ENCODE measurements at places on chromosomes 11 and 22.

GRCh38 chr22:37177221-37177620 is 10.8 kb downstream of the C1QTNF6 start:
- no peak for DNase-seq

GRCh38 chr11:116234989-116235568 is 537.7 kb downstream of the BUD13 start:
- DNase-seq, result no peak

GRCh38 chr11:123472236-123472935 is 42.3 kb downstream of the GRAMD1B start:
- DNase-seq, result no peak

- no peak for DNase-seq
These were observed 68.7 kb upstream of the GRK2 start for GRCh38 chr11:67197606-67198005.

- no peak for DNase-seq
These were observed 186.5 kb downstream of the SHANK2 start for GRCh38 chr11:71065841-71066240.

DNA sequence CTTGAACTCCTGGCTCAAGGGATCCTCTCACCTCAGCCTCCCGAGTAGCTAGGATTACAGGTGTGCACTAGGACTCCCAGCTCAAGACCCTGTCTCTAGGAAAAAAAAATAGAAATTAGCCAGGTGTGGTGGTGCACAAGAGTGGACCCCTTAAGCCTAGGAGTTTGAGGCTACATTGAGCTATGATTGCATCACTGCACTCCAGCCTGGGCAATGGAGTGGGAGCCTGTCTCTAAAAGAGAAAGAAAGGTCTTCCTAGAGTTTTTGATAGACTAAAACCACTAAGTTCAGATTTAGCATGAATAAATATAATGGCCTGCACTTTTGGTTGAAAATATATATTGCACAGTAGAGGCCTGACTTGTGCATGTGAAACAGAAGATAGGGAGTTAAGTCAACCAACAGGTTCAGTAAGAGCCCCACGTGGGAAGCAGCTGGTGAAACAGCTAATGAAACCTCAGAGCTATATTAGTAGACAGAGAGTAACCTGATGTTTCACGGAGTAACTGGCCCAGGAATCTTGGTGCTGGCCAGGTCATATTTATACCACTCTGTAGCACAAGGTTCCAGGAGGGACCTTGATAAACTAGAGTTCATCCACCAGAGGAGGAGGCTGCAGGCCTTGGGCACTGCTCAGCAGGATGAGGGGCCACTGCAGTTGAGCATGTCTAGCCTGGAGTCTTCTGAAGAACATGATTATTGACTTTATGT is 4.6 kb upstream of the MICAL3 start:
- DNase-seq, result no peak

- no peak for DNase-seq
These were observed 16.4 kb upstream of the OR5AL1 start for GRCh38 chr11:56396047-56396446.

DNA sequence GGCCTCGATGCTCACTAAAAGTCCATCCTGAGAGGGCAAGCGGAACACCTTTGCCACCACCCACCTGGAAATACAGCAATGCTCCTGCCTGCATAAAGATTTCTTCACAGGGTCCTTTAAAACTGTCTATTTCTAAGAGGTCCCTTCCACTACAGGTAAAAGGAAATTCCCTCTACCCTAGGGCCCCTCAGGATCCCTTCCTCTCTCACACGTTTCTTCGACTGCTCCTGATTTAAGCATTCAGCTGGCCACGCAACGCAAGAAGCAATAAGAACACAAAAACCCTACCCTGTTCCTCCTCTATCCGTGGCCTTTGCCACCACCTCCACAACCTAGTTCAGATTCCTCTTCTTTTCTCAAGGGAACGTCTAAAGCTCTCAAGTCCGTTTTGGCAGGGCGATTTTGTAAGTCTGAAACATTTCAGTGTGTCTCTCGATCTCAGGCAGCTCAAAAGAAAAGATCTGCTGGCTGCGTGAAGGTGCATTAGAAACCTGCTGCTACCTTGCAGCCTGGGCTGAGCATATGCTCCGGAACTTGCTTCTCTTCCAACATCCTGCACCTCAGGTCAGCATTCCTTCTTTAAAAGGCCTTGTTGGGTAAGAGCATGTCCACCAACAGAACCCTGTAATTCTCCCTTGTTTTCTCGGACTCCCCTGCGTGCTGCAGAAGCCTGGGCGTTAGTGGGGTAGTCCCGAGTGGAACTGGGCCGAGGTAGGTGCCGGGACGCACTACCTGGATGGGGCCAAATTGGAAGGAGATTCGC is 1.6 kb downstream of the LGR4 start:
- no peak for DNase-seq

- no peak for DNase-seq
These were observed 106.0 kb downstream of the TRIM29 start for GRCh38 chr11:120031612-120032600.

DNA sequence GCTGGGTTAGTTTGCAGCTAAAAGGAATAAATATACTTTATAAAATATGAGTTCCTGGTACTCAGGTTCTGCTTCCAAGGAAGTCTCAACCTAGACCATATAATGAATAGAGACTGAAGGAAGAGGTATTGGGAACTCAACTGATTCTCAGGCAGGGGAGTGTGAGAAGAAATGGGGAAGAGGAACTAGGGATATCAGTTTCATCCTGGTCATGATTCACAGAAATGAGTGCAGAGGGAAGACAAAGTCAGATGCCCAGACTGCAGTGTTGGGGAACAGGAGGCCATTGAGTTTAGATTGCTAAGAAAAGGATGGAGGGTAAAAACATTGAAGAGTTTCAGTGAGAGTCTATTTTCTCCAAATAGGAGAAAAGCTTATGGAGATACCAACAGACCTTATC is 28.8 kb downstream of the PLAAT5 start:
- DNase-seq, result no peak

DNA sequence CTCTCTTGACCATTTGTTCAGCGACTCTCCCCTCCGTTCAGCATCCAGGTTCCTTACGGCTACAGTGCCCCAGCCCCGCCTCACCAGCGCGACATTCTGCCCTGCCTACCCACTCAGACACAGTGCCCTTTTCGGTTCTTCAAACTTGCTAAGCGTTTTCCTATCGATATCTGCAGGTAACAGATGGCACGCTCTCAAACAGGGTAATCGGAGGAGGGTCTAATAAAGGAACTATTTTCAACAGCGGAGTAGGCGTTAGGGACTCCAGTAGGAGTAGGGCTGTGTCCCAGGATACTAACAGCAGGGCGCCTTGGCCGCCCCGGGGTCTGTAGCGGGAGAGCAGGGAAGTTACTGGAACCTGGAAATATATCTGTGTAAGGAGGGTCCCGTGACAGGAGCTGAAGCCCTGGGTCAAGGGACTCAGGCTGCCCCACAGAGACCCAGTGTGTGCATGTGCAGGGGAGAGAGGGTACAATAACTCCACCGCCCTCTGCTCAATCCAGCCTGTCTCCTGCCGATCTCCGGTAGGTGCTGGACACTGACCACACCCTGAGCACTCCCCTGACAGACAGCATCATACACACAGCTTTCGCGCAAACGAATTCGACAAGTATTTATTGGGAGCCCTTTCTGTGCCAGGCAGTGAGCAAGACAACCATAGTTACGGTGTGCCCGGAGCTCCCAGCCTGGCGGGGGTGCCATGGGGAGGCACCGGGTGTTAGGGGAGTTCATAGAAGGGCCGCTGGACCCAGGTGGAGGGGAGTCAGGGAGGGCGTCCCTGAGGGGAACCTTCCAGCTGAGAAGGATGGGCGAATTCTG is 2.1 kb downstream of the KLHL35 start:
- DNase-seq, result no peak

- DNase-seq, result no peak
These were observed 223.1 kb upstream of the B3GAT1 start for GRCh38 chr11:134634897-134635831.

DNA sequence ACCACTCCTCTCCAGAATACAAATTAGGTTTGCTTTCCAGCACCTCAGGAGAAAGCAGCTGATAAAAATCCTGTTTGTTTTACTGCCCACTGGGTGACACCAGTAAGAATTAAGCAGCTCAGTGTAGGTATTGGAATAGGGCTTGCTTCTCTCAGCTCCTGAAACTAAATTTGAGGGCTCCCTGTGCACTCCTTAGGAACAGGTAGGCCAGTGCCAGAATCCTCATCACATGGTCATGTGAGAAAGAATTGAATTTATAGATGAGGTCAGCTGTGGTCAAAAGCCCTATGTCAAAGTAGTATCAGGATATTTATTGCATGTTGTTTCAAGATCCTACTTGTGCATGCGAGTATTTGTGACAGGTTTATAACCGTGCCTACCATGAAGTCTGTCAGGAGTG is 1.0 kb downstream of the PRSS23 start:
- no peak for DNase-seq

DNA sequence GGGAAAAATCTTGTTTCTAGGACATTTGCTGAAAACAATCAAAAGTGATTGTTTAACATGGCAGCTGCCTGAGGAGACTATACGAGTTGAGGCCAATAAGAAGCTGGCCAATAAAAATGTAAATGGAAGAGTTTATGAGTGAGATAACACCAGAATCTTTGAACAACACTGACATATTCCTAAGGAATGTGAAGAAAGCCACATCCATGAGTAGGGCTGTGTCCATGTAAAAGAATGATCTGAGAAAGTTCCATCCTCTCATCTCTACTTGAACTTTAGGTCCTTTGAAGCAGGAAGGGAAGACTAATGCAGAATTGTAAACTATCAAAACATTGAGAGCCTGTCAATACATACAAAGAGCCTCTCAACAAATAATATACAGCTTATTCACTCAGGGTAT is 6.9 kb upstream of the CHORDC1 start:
- no peak for DNase-seq

DNA sequence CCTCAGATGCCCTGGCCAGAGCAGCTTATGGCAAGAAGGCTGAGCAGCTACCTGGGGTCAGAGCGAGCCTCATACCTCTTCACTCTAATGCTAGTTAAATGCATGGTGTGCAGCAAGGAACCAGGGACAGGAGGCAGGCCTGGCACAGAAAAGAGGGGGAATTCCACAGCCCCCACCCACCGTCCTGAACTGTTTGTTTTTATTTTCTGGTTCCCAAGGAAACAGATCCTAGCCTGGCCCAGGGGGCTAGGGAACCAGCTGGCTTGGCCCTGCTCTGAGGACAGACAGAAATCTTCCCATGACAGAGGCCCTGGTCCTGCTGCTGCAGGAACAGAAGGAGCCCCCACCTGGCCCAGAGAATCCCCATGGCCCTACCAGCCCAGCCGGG is 40.4 kb downstream of the SLCO2B1 start:
- DNase-seq, result no peak

- DNase-seq, result no peak
These were observed 35.0 kb upstream of the PRAME start for GRCh38 chr22:22593964-22594656.

DNA sequence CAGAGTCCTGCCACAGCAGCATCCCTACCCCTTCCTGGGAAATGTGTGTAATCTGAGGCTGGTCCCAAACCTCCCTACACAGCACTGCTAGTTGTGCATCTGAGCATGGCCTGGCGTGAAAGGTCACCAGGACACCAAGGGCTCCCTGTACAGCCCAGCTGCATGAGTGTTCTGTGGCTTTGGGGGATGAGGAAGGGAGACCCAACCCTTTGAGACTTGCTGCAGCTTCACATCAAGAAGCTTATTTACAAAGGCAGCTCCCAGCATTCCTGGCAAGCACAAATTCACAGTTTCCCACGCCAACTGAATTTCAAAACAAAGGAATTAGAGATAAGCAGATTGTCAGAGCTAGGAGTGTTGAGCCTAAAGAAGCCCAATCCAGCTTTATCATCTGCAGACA is 32.2 kb downstream of the CSNK2A3 start:
- DNase-seq, result no peak

- DNase-seq, result peak; percentile 66
These were observed 767 bp downstream of the SLC43A1 start for GRCh38 chr11:57514538-57515331.

GRCh38 chr11:60765355-60765754 is 8.7 kb downstream of the MS4A15 start:
- peak; percentile 43 for DNase-seq

DNA sequence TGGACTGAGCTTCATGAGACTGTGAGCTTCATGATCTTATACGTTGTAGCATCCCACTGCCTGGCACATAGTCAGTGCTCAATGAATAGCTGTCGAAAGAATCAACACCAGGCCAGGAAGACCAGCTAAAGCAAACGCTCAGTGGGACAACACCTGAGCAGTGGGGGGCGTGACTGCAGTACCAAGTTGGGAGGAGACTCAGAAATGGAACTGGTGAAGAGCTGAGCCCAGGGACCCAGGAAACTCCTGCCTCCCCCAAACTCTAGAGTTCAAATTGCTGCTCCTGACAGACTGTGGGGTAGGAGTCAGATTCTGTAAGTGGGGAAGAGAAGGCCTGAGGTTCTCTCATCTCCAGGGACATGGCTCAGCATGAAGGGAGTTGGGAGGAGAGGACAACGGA is 59.3 kb downstream of the MORC2 start:
- DNase-seq, result no peak

- DNase-seq, result no peak
These were observed 458.0 kb upstream of the KIRREL3 start for GRCh38 chr11:127458561-127458960.

DNA sequence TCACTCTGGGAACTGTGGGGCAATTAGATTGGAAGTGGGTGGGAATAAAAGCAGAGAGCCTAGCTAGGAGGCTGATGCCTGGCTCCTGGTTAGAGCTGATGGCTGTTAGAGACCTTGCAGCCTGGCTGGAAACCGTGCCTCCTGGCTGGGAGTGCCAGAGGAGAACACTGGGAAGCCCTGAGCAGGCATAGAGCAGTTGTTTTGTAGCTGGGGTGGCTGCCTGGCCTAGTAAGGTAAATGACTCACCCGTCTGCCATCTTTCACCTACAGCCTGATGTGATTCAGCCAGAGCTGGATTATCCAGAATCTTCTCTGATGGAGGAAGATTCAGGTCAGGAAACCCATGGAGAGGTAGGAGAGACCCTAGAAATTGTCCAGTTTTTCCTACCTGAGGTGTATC is 6.1 kb downstream of the UQCR10 start:
- DNase-seq, result no peak

DNA sequence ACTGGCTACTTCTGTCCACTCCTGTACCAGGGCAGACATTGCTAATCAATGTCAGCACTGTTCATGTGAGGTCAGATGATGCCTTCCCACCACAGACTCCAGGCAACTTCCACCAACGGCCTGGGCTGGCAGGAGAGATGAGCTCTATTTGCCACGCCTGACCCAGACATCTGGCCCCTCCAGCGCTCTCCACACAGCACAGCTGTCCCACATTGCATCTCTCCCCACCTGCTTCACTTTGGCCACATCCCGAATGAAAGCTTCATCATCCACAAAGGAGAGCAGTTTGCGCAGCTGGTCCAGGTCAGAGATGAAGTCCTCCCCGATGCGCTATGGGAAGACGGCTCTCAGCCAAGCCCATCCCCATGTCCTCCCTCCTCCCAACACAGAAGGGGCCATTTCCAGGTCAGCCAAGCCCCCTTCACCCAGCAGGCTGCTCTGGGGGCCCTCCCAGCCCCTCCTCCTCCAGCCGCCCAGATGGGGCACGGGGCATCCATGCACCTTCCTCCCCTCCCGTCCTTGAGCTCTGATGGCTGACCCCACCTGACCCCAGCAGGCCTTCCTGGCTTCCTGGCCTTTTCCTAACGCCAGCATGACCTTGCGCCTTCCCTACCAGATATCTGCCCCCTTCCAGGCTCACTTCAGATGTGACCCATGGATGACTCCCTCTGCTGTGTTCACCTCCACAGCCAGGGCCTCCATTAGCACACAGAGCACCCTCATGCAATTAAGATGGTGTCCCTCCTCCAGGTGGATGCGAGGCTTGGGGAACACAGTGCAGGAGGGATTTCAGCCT is 7.4 kb downstream of the PYGM start:
- no peak for DNase-seq
